Smooth muscle cell of trachea (primary cell): ENCODE measurements at places on chromosomes 5 and 9. TPM values are rescaled to one million over a fixed set of nuclear protein-coding genes. Genes with fewer than 3 reads are reported as not detected.

B4GALT7 gene
- total RNA-seq = 33.0 and 52.1 TPM in 2 replicates

LCN15 gene
- under 0.01 TPM in 1 of 2 replicates, not detected in the other for total RNA-seq

NRG2 gene
- 0.66 and 0.73 TPM in 2 replicates for total RNA-seq

IRGM gene
- total RNA-seq = not detected in 2 replicates

IFNK gene
- not detected in 2 replicates for total RNA-seq

CCDC152 gene
- 5.8 and 8.0 TPM in 2 replicates for total RNA-seq
